NK-92 treated with Interleukin-12 subunit alpha and Interleukin-12 subunit beta, amount 100 ng/mL, for 24 hours (cell line): ENCODE measurements at places on chromosomes 2 and 18.

- no peak for DNase-seq
Observed at GRCh38 chr2:118565786-118566540, 281.5 kb downstream of the EN1 start.

- no peak for DNase-seq
Observed at GRCh38 chr18:22286585-22286984, 117.2 kb downstream of the GATA6 start.

DNA sequence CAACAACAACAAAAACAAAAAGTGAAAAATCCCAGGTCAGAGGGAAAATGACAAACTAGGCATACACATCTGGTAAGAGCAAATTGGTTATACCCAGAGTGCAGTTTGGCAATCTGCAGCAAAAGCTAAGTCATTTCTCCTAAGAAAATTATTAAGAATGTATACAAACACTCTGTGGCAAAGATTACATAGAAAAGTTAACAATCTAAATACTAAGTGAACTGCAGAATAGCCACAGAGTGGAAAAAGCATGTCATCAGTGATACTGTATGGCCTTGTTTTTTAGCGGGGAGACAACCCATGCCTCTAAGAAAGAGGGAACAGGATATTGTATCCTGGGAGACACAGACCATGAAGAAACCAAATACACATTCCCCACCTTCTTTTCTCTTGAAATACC, 136.0 kb upstream of the ITGB6 start:
- DNase-seq: no peak

DNA sequence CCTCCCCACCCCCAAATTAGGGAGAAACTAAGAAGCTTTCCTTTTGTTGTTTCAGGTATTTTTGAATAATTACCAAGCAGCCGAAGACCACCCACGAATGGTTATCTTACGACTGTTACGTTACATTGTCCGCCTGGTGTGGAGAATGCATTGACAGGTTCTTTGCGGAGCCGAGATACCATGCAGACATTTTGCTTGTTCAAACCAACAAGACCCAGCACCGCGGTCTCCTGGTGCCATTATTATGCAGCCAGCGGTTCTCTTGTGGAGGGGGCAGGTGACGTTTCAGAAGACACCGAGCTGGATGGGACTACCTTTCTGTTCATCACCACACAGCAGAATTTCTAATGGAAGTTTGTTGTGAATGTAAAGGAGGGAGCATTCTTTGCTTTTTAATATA, 43.4 kb downstream of the BCL2L11 start:
- no peak for DNase-seq

- no peak for DNase-seq
Observed at GRCh38 chr2:1222056-1222455, 191.2 kb upstream of the TPO start.

DNA sequence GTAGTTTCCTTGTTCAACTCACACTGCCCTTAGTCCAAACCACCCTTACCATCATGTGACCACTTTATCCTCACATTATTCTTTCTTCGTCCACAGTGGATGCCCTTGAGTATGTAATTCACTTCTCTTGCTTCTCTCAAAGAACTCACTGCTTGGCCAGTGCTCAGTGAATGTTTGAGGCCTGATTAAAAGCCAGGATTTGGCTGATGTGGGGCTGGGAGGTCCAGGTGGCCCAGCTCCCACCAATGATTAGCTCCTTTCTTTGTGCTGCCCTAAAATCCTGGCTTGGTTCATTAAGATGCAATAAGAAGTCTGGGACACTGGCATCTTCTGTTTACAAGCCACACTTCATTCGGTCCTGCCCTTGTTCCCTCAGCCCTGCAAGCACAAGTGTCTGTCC, 97.8 kb upstream of the CELF4 start:
- DNase-seq: no peak

- no peak for DNase-seq
Observed at GRCh38 chr2:26900831-26901321, 52.9 kb downstream of the DPYSL5 start.

- no peak for DNase-seq
Observed at GRCh38 chr2:152445791-152446201, 110.8 kb downstream of the FMNL2 start.

DNA sequence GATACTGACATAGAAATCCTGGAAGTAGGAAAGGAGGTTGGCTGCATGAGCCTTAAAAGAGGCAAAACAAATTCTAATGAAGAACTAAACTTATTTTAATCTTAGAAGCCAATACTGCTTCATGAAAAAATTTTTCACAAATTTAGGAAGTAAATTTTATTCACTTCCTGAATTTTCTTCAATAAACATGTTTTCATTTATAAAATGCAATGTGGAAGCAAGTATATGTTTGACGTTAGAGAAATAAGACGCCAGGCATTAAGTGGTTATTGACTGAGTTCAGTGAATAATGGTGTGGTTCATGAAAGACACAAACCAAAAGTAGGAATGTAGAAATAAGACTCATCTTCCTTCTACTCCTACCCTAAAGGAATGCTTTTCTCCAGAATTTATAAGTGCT, 136.4 kb downstream of the USP34 start:
- DNase-seq: no peak

- no peak for DNase-seq
Observed at GRCh38 chr18:76264876-76265250, 230.2 kb downstream of the ZNF516 start.

DNA sequence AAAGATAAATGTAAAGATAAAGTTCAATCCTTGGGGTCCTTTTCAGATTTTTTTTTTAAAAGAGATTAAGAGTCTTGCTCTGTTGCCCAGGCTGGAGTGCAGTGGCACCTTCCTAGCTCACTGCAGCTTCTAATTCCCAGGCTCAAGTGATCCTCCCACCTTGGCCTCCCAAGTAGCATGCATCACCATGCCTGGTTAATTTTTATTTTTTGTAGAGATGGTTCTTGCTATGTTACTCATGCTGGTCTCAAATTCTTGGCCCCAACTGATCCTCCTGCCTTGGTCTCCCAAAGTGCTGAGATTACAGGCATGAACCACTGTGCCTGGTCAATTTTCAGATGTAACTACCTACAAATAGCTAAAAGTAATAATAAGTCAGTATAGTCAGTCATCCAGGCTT, 21.1 kb downstream of the NFE2L2 start:
- no peak for DNase-seq

DNA sequence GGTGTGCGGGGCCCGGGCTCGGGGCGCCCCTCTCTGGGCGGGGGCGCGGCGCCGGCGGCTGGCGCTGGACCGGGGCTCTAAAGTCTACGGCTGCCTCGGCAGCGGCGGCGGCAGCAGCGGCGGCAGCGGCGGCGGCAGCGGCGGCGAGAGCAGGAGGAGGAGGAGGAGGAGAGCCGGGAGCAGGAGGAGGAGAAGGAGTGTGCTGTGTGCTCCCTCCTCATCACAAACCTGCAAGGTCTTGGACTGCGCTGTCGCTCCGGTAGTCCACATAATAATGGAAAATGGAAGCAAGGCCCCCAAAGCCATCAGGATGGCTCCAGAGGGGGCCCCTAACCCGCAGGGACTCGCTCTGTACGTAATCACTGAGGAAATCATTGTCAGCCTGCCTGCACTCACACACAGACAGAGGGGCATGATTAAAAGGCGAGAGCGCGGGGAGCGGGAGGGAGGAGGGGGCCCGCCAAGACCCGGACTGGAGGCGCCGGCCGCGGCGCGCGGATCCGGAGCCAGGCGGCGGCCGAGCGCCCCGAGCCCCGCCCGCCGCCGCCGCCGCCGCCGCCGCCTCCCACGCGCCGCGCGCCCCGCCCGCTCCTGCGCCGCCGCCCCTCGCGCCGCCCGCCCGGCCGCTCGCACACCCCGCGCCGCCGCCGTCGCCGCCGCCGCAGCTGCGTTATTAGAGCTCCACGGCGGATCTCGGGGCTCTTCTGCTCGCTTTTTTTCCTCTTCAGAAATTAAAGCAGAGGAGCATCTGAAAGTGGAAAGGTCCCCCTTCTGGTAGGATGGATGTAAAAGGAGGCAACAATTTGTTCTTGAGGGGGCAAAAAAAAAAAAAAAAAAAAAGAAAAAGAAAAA, at the start of gene ZNF521:
TSS of gene ZNF521 (minus strand) at position 390 of the 852 bp plus-strand sequence. CDS start 1,220 bp downstream, outside the sequence.
- no peak for DNase-seq

GRCh38 chr2:25712455-25712854, 39.1 kb upstream of the DTNB start:
- no peak for DNase-seq

DNA sequence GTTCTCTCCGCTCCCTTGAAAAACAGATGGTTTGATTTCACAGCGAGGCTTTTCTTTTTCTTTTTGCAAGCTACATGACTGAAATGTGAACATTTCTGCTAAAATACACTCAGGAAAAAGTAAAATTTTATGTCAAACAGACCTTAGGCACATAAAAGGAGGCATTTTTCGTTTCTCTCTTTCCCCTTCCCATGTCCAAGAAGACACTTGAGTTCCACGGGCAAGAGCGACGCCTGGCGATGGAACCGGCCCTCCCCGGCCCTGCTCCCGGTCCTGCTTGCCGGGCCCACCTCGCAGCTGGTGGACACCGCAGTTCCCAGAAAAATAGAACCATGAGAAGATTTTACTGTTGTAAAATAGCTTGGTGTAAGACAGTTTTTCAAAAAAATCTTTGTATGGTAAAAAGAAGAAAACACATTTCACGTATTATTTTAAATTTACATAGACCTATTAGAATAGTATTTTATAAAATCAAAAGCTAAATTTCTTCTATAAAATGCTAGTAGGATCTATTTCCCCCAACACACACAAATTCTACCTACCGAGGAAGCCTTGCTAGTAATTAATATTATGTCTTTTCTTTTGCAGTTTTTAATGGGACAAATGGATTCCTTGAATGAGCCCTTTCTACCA, 2.3 kb upstream of the ALKAL2 start:
- DNase-seq: no peak

- no peak for DNase-seq
Observed at GRCh38 chr18:4283746-4284291, 171.3 kb downstream of the DLGAP1 start.

- no peak for DNase-seq
Observed at GRCh38 chr2:240336820-240337427, 98.5 kb upstream of the GPC1 start.

GRCh38 chr2:68993660-68994059, 19.2 kb downstream of the GKN1 start:
- no peak for DNase-seq

DNA sequence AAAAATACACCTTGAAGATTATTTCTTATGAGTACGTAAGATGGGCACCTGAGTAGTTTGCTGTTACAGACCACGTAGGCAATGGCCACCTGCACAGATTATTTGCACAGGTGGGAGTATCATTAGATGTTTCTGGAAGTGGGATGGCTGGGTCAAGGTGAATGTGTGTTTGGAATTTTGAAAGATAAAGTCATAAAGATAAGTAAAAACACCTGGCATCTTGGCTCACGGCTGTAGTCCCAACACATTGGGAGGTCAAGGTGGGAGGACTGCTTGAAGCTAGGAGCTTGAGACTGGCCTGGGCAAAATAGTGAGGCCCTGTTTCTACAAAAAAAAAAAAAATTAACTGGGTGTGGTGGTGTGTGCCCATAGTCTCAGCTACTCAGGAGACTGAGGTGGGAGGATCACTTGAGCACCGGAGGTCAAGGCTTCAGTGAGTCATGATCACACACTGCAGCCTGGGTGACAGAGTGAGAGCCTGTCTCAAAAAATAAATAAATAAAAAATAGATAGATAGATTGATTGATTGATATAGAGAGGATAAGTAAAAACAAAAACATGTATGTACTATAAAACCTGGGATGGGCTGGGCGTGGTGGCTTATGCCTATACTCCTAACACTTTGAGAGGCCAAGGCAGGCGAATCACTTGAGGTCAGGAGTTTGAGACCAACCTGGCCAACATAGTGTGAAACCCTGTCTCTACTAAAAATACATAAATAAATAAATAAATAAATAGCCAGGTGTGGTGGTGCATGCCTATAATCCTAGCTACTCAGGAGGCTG, 30.4 kb downstream of the ODC1 start:
- DNase-seq: no peak

DNA sequence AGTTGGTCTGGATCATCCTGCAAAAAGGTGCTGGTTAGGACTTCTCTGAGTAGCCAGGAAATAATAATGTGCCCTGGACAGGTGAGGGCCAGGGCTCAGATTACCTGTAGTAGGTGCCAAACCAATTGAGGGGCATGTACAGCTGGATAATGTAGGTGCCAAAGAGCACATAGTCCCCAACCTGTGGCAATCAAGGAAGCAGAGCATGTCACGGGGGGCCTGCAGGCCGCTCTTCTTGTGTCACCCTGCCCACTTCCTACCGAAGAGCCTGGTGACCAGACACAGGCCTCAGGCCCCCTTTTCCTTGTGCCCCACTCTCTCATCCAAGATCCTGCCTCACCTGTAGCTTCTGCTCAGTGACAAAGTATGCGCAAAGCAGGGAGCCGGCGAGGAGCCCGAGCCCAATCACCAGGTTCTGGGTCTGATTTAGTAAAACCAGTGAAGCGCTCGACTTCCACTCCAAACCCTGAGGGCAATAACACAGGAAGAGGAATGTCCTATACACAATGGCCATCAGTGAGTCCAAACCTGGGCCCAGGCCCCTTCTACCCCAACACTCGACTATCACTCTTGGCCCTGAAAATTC, 5.2 kb downstream of the ABCB6 start:
- no peak for DNase-seq

DNA sequence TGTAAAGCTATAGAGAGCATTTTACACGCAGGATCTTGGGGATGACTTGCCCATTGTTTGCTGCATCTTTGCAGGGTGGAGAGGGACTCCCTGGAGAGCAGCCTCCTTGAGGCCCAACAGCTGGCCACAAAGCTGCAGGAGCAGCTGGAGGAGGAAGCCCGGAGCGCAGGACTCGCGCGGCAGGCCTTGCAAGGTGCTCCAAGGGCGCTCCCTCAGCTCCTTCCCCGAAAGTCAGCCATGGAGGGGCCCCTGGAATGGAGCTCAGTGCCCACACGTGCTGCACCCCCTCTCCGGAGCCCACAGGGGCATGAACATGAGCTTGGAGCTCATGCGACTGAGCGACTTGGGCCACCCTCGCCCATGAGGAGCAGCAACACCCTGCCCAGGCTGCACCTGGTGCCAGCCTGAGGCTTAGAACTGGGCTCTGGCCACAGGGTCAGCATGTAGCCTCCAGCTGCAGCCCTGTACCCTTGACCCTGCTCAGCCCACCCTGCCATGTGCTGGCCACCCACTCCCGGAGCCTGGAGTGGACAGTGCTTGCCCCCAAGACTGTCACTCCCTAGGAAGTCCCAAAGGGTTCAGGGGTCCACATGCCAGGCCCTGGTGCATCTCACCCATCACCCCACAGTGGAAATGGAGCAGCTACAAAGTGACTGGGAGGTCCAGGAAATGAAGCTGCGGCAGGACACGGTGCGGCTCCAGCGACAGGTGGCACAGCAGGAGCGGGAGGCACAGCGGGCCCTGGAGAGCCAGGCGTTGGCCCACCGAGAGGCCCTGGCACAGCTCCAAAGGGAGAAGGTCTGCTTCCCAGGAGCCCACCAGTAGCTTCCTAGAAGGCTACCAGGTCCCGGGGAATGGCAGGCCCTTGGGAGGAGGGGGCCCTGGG, 43.0 kb downstream of the CROCC2 start:
- DNase-seq: no peak

- DNase-seq: no peak
Observed at GRCh38 chr2:23547725-23548124, 162.7 kb downstream of the KLHL29 start.

GRCh38 chr2:127277028-127277427, 16.9 kb downstream of the ERCC3 start:
- DNase-seq: no peak
